ENCODE measurements at places on chromosomes 7 and 10. TPM values are rescaled to one million over a fixed set of nuclear protein-coding genes. Genes with fewer than 3 reads are reported as not detected.

GRCh38 chr10:76007667-76008181 is 576.3 kb downstream of the LRMDA start:
- H3K4me1 ChIP-seq = no peaks in the 10 kb centered on the region
- DNase-seq = no peak
- no peak overlapping the region for H3K27ac ChIP-seq
- no peaks in the 10 kb centered on the region for H3K36me3 ChIP-seq
- no peak overlapping the region for H3K4me3 ChIP-seq
- H3K27me3 ChIP-seq = no peaks in the 10 kb centered on the region

- H3K36me3 ChIP-seq = no peaks in the 10 kb centered on the region
- no peak overlapping the region for H3K4me3 ChIP-seq
- H3K4me1 ChIP-seq = peaks cover 8% of the 10 kb centered on the region
- no peaks in the 10 kb centered on the region for H3K27me3 ChIP-seq
Observed at GRCh38 chr10:18527687-18528086, 123.7 kb downstream of the NSUN6 start.

DNA sequence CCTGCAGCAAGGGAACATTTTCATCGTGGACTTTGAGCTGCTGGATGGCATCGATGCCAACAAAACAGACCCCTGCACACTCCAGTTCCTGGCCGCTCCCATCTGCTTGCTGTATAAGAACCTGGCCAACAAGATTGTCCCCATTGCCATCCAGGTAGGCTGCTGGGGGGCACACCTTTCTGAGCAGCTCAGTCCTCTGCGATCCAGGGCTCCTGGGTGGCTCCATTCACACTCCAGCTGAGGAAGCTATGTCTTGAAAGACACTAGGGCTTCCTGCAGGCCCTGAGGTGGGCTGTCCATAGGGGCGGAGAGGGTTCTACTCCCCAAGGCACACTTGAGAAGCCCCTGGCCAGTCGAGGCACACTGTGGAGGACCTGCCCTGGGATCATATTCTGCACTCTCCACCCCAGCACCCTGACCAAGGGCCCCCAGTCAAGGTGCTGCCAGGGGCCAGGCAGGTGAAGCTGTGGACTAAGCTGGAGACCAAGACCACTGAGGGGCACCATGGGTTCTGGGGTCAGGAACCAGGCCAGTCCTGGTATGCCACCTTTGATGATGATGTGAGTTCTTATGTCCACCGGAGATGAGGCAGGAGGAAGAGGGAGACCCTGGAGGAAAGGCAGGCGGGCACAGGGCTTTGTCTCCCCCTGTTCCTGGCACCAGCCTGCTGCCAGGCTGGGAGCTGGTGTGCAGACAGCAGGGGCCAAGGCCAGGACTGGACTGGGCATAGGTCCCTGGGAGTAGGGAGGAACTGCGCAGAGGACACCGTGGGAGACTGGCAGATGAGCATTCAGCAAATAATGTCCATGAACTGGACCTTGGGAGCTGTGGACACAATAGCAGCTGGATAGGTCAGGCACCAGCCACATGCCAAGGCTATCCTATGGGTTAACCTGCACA is 54.8 kb downstream of the ALOX5 start:
- H3K36me3 ChIP-seq = no peaks in the 10 kb centered on the region
- no peak overlapping the region for H3K4me3 ChIP-seq
- DNase-seq = no peak
- H3K27ac ChIP-seq = no peak overlapping the region
- no peaks in the 10 kb centered on the region for H3K4me1 ChIP-seq

DNA sequence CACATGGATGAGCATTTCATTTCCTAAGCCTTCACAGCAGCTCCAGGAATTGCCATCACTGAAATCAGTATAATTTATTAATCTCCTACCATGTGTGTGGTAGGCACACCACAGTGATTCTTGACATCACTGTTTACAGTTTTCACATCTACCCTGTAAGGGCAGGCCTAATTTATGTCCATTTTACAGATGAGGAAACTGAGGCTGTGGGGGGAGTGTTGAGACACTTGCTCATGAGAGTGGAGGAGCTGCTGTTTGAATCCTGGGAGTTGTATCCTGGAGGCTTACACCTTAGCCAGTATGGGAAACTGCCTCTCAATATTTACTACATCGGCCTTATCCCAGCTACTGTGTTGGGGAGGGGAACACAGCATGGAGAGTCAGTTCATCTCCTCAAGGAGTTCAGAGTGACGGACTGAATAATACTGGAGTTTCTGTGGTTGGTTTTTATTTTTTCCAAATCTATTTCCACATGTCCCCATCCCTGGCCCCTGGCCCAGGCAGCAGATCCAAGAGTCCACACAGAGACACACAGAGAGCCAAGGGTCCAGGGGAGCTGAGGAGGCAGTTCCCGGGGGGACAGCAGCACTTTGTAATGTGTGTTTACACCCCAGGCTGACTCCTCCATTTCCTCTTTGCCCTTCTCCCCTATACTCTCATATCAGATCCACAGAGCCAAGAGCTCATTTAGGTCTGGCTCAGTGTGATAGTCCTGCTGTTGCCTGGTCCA is 13.2 kb downstream of the UBTD1 start:
- H3K27ac ChIP-seq = no peak overlapping the region
- H3K36me3 ChIP-seq = no peaks in the 10 kb centered on the region
- no peaks in the 10 kb centered on the region for H3K4me1 ChIP-seq

EVX1 gene
- 0.97 TPM for polyA plus RNA-seq

PON1 gene
- polyA plus RNA-seq = 8.5 TPM

PILRA gene
- 17.3 TPM for polyA plus RNA-seq

- H3K4me3 ChIP-seq = no peak overlapping the region
- H3K36me3 ChIP-seq = no peaks in the 10 kb centered on the region
- no peak overlapping the region for H3K27ac ChIP-seq
- no peaks in the 10 kb centered on the region for H3K4me1 ChIP-seq
- no peak for DNase-seq
Observed at GRCh38 chr10:121330563-121330962, 267.7 kb downstream of the FGFR2 start.

DNA sequence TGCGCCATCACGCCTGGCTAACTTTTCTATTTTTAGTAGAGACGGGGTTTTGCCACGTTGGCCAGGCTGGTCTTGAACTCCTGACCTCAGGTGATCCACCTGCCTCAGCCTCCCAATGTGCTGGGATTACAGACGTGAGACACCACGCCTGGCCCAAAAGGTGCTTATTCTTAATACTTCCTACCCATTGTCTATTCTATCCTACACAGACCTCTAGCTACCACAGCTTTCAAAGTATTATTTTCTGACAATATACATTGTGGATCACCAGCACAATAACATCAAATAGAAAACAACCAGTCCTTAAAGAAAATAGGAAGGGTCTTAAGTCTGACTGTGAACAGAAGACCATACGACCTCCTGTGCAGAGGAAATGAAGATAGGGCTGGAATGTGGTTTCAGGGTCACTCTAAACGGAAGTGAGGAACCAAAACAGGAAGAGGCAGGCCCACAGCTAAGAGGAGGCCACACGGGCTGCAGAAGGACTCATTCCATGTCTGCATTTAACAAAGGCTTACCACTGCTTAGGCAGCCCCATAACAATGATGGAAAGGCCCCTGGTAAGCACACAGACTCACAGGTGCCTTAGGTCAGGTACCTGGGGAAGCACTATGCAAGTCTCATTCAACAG is 115.2 kb downstream of the ZFAND4 start:
- no peak overlapping the region for H3K4me3 ChIP-seq
- H3K27me3 ChIP-seq = no peaks in the 10 kb centered on the region
- H3K4me1 ChIP-seq = peaks cover 25% of the 10 kb centered on the region
- H3K36me3 ChIP-seq = no peaks in the 10 kb centered on the region
- DNase-seq = no peak
- no peak overlapping the region for H3K27ac ChIP-seq

DNA sequence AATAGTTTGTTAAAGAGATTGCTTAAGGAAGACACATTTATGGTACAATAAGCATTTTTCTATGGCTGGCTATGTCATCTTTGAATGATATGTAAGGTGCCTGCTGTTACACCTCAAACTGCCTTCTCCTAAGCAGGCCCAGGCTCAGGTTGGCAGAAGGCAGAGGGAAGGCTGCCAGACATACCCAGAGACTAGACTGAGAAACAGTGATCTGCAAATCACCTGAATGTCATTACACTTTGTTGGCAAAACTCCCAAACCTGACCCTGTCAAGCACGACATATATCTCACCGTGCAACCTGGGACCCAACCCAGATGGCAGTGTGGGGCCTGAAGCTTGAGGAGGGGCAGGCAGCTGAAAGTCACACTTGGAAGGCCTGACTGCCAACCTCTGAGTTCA is 136.6 kb upstream of the TARP start:
- no peak overlapping the region for H3K27ac ChIP-seq
- no peak for DNase-seq

GNAI1 gene
- polyA plus RNA-seq = 14.8 TPM

GRCh38 chr7:155115288-155115687 is 45.2 kb downstream of the HTR5A start:
- no peaks in the 10 kb centered on the region for H3K36me3 ChIP-seq
- no peak overlapping the region for H3K27ac ChIP-seq
- no peak for DNase-seq

GRCh38 chr10:52252307-52252706 is 61.8 kb upstream of the DKK1 start:
- no peak overlapping the region for H3K27ac ChIP-seq
- H3K4me3 ChIP-seq = no peak overlapping the region
- DNase-seq = no peak
- H3K27me3 ChIP-seq = no peaks in the 10 kb centered on the region
- H3K4me1 ChIP-seq = no peaks in the 10 kb centered on the region
- H3K36me3 ChIP-seq = no peaks in the 10 kb centered on the region

- no peaks in the 10 kb centered on the region for H3K27me3 ChIP-seq
- no peak for DNase-seq
- no peaks in the 10 kb centered on the region for H3K36me3 ChIP-seq
Observed at GRCh38 chr7:101650579-101651081, 21.5 kb upstream of the MYL10 start.

CYP3A7 gene
- 0.32 TPM for polyA plus RNA-seq

CDK1 gene
- polyA plus RNA-seq = 1.5 TPM

DNA sequence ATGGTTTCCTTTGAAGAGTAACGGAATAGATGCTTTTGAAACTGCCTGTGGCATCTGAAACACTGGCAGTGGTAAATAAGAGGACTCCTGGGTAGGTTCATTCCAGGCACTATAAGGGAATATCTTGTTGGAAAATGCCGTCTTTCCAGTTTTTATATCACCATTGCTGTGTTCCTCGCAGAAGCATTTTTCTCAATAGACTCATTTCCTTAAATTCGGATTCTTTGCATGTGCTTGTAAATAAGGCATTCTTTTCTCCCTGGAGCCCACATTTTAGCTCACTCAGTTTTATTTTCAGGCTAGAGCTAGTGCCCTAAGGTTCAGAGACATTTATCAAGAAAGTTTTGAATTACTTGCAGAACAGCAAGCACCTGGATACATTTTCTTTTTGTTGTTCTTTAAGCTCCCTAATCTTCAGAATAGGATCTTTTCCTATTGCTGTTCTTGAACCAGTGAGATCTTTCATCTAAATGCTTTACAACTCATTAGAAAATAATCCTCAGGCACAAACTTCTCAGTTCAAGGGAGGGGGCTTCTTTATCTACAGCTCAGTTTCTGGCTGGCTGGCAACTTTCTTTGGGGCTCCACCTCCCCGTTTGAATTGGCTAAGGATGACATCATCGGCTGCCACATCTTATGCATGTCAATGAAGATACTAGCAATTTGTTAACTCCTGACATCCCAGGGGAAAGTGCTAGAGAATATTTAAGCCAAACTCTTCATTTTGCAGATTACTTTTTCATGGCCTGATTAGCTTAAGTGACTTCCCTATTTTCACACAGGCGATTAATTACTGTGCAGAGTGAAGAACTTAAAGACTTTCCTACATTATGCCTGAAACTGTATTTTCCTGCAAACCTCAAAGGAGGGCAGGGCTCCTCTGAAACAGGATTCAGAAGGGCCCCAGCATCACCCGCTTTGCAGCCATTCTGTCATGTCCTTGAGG is 133.7 kb upstream of the RSU1 start:
- no peak overlapping the region for H3K27ac ChIP-seq
- H3K27me3 ChIP-seq = no peaks in the 10 kb centered on the region
- H3K36me3 ChIP-seq = no peaks in the 10 kb centered on the region
- H3K4me3 ChIP-seq = no peak overlapping the region
- no peak for DNase-seq
- no peaks in the 10 kb centered on the region for H3K4me1 ChIP-seq

ACTR3C gene
- polyA plus RNA-seq = 10.7 TPM

DNA sequence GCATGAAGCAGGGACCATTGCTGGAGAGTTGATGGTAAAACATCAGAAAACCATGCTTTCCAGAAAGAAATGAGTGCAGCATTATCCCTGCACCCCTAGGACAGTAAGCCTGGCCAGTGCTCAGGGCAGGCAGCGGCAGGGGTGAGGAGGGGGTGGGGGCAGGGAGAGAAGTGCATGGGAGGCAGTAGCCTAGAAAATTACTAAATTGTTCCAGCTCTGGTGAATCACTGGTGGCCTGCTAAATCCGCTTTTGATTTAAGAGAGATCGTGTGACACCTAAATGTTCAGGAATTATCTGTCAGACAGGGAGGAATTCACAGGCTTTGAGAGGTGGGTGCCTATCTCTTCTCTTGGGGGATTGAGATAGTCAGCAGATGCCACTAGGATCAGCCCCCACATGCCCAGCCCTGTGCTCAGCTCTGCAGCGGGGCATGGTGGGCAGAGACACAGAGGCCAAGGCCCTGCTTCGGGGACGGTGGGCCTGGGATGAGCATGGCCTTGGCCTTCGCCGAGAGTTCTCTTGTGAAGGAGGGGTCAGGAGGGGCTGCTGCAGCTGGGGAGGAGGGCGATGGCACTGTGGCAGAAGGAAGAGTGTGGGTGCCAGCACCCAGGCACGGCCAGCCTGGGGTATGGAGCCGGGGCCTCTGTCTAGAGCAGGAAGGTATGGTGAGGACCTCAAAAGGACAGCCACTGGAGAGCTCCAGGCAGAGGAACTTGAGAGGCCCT is 5.0 kb upstream of the AQP1 start:
- no peaks in the 10 kb centered on the region for H3K27me3 ChIP-seq
- no peak overlapping the region for H3K4me3 ChIP-seq
- no peak for DNase-seq
- no peaks in the 10 kb centered on the region for H3K36me3 ChIP-seq

- peak overlapping the region; percentile 34 for H3K4me3 ChIP-seq
- no peak for DNase-seq
- no peak overlapping the region for H3K27ac ChIP-seq
- H3K27me3 ChIP-seq = peaks cover 3% of the 10 kb centered on the region
Observed at GRCh38 chr7:155204744-155205367, 92.8 kb upstream of the INSIG1 start.

CFTR gene
- polyA plus RNA-seq = not detected

DNA sequence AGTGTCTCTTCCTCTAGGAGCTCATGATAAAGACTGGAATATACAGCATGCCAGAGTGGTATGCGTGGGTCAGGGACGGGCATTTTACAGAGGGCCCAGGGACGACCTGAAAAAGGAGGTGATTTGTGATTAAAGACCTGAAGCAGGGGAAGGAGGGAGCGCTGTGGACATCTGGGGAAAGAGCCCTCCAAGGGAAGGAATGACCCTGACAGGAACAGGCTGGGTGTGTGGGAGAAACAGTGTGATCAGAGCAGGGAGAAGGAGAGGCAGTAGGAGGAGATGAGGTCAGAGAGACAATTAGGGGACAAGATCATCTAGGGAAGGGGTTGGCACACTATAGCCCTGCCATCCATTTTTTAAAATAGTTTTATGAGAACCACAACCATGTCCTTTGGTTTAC is 3.4 kb upstream of the RASSF4 start:
- no peak for DNase-seq
- H3K4me1 ChIP-seq = peaks cover 20% of the 10 kb centered on the region
- H3K36me3 ChIP-seq = peaks cover 5% of the 10 kb centered on the region

LIPF gene
- polyA plus RNA-seq = 1.0 TPM

TMEM176B gene
- polyA plus RNA-seq = 12.0 TPM

- H3K27ac ChIP-seq = no peak overlapping the region
- no peak overlapping the region for H3K4me3 ChIP-seq
- no peaks in the 10 kb centered on the region for H3K36me3 ChIP-seq
- H3K4me1 ChIP-seq = no peaks in the 10 kb centered on the region
- no peak for DNase-seq
- no peaks in the 10 kb centered on the region for H3K27me3 ChIP-seq
Observed at GRCh38 chr10:30694518-30695228, 65.1 kb upstream of the LYZL2 start.
